ENCODE measurements at places on chromosomes 16 and 17. TPM values are rescaled to one million over a fixed set of nuclear protein-coding genes. Genes with fewer than 3 reads are reported as not detected.

DNA sequence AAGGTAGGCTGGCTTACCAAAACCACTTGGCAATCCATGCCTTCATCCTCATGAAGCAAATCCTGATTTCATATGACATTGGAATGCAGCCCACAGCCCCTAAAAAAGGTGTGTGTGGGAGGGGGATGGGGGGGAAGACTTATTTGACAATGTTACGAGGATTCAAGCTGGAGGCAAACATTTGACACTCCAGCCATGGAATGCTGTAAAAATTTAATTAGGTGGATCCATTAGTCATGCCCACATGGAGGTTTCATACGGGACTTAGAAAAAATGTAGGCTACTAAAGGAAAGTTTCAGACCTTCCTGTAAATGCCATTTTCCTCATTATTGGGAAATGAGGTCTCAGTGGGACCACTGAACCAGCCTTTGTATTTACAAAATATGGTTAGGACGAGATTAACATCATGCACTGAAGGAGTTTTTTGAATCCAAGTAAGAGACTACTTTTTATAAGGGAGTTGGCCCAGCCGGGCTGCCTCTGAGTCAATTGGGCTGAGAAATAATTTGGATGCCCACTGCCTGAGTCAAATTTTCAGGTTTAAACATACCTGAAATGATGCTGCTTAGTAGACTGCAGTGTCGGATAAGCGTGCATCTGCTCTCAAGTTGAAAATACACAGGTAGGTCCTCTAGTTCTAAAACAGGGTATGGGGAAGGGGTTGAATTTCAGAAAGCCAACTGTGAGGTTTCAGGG lies 44.6 kb upstream of the MAF start:
- H3K36me3 ChIP-seq, result no peaks in the 10 kb centered on the region
- no peak overlapping the region for H3K27ac ChIP-seq
- no peak for DNase-seq

DNA sequence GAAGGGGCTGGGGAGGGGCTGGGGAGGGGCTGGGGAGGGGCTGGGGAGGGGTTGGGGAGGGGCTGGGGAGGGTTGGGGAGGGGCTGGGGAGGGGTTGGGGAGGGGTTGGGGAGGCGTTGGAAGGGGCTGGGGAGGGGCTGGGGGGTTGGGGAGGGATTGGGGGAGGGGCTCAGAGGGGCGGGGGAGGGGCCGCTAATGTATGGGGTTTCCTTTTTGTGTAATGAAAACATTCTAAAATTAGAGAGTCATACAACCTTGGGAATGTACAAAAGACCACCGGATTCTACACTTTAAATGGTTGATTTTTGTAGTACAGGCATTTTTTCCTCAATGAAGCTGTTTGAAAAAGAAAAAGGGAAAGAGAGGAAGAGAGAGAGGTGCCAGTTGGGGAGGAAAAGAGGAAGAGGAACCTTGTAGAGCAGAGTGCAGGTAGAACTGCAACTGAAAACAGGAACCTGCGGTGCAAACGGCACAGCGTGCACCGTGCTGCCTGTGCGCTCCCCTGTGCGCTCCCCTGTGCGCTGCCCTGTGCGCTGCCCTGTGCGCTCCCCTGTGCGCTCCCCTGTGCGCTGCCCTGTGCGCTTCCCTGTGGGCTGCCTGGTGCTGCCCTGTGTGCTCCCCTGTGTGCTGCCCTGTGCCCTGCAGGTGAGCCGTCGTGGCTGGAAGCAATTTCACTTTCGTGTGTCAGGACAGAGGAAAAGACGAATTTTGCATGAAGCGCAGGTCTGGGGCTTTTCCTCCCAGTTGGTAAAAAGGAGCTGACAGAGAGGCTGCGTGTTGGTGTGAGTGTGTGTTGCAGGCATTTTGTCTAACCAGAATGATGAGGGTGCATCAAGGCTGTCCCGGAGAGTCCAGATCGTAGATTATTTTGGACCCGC lies 40.8 kb downstream of the METRNL start:
- no peaks in the 10 kb centered on the region for H3K4me1 ChIP-seq
- H3K36me3 ChIP-seq, result no peaks in the 10 kb centered on the region
- H3K27me3 ChIP-seq, result peaks cover 28% of the 10 kb centered on the region
- peak; percentile 39 for DNase-seq
- H3K4me3 ChIP-seq, result no peak overlapping the region
- H3K27ac ChIP-seq, result no peak overlapping the region

DNA sequence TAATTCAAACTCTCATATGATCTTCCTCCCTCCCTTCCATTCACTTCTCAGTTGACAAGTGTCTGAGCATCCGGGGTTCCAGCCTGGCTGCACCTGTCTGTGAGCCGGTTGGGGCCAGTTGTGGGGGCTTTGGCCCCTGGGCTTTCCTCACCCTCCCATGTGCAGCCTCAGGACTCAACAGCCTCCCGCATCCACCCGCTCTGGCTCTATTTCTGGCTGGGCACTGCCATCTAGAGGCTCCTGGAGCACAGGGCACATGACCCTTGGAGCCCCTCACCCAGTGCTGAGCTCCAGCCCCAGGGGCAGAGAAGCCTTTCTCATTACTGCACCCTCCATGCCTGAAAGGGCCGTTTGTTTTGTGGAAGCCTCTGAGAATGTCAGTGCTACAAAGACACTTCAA lies 43.3 kb downstream of the HAPSTR1 start:
- H3K36me3 ChIP-seq, result no peaks in the 10 kb centered on the region
- DNase-seq, result peak; percentile 63
- no peaks in the 10 kb centered on the region for H3K27me3 ChIP-seq
- H3K4me3 ChIP-seq, result no peak overlapping the region

GRCh38 chr17:78971756-78972506 lies 7.8 kb downstream of the LGALS3BP start:
- H3K27me3 ChIP-seq, result no peaks in the 10 kb centered on the region
- no peaks in the 10 kb centered on the region for H3K36me3 ChIP-seq
- peaks cover 24% of the 10 kb centered on the region for H3K4me1 ChIP-seq
- no peak for DNase-seq

- H3K27me3 ChIP-seq, result no peaks in the 10 kb centered on the region
- peak overlapping the region; percentile 80 for H3K27ac ChIP-seq
- H3K4me1 ChIP-seq, result peaks cover 24% of the 10 kb centered on the region
- H3K36me3 ChIP-seq, result no peaks in the 10 kb centered on the region
- peak overlapping the region; percentile 27 for H3K4me3 ChIP-seq
Observed at GRCh38 chr17:31857920-31858641, 963 bp downstream of the COPRS start.

DNA sequence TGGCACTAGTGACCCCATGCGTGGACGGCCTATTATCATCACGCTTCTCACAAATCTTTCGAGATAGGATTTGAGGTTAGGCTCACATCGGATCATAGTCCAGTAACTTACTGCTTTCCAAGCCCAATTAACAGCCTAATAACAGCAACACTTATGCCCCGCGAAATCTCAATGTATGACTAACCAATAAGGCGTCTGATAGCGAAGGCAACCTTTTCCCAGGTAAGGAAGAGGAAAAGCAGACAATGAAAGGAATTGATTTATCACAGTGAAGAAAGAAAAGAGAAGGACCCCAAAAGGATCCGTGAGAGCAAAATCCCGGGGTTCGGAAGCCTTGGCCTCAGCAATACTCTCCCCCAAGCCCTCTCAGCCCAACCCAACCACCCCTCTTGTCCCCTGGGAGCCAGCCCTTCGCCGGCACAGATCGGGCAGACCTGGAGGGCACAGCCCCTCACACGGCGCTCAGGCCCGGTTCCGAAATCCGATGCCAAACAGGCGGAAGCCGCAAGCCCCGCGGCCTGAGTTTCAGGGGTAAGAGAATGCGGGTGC lies 534 bp downstream of the GPATCH8 start:
- no peak for DNase-seq
- H3K4me1 ChIP-seq, result peaks cover 34% of the 10 kb centered on the region
- H3K27me3 ChIP-seq, result no peaks in the 10 kb centered on the region
- peak overlapping the region; percentile 74 for H3K4me3 ChIP-seq
- H3K27ac ChIP-seq, result peak overlapping the region; percentile 95

- H3K27ac ChIP-seq, result peak overlapping the region; percentile 92
- DNase-seq, result peak; percentile 68
- H3K4me3 ChIP-seq, result peak overlapping the region; percentile 83
- no peaks in the 10 kb centered on the region for H3K36me3 ChIP-seq
- no peaks in the 10 kb centered on the region for H3K27me3 ChIP-seq
- peaks cover 30% of the 10 kb centered on the region for H3K4me1 ChIP-seq
Observed at GRCh38 chr16:10578474-10579316, 1.7 kb downstream of the EMP2 start.

- H3K36me3 ChIP-seq, result no peaks in the 10 kb centered on the region
- no peak overlapping the region for H3K4me3 ChIP-seq
- no peaks in the 10 kb centered on the region for H3K27me3 ChIP-seq
- H3K4me1 ChIP-seq, result no peaks in the 10 kb centered on the region
Observed at GRCh38 chr16:63684149-63685101, 1437.4 kb downstream of the CDH11 start.

DNA sequence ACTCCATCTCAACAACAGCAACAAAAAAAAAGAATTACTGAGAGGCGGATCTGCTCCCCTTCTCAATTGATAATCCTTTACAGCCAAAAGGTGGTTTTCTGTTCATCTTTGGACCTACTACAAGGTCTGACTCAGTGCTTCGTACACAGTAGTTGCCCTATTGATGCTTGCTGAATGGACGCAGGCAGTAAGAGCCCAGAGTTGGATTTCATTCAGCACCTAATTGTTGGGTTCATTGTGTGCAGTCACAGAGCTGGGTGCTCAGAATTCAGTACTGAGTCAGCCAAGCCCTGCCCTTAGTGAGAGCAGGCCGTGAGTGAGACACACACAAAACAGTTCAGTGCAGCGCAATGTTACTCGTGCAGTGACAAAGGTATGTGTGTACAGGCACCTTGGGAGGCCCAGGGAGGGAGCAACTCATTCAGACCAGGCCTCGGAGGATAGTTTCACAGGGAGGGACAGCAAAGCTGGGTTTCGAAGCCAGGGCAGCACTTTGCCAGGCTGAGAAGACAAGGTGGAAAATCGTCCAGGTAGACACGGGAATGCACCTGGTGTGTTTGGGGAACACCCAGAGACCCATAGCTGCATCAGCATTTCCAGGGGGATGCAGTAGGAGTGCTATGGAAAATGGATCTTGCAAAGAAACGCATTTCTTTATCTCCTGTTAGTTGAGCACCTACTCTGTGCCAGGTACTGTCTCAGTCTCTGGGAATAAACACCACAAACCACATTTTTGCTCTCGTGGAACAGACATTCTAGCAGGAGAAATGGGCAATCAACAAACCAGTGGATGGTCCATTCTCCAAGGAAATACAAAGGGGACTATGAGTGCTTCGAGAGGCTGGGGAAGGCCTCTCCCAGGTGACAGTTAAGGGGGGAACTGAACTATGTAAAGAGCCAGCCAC lies 18.1 kb upstream of the KRT17 start:
- H3K27me3 ChIP-seq, result no peaks in the 10 kb centered on the region
- H3K4me3 ChIP-seq, result no peak overlapping the region
- H3K27ac ChIP-seq, result no peak overlapping the region

DNA sequence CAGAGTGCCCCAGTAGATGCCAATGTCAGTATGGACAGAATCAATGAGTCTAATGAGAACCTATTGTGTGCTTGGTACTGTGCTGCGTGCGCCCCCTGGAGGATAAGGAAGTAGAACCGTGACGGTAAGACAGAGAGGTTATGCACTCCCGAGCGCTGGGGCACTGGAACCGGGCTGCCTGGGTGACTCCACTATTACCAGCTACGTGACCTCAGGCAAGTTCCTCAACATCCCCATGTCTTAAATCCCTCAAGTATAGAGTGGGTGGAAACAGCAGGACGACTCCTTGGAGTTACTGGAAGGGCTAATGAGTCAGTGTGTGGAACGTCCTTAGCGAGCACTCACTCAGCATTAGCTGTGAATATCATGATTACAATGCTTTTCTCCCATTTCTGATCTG lies 16.2 kb downstream of the CHST4 start:
- DNase-seq, result peak; percentile 60
- H3K36me3 ChIP-seq, result no peaks in the 10 kb centered on the region
- no peak overlapping the region for H3K4me3 ChIP-seq
- no peaks in the 10 kb centered on the region for H3K4me1 ChIP-seq
- H3K27ac ChIP-seq, result no peak overlapping the region

DNA sequence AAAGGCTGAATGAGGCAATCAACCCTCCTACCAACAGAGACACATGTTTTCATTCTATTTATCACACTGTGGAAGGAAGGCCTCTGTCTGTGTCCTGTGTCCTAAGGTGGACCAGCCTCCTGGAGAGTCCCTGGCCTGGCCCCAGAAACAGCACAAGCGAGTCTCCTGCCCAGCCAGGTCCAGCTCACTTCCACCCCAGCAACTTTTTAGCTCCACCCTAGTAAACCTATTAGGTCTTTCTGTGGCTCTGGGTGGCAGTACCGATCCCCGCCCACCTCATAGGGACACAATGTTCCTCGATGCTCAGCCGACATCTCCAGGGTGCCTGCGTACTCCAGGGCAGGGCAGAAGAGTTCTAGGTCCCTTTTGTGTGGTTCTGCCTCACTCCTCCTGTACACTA lies 10.7 kb downstream of the DRC3 start:
- H3K27me3 ChIP-seq, result no peaks in the 10 kb centered on the region
- peak; percentile 24 for DNase-seq
- no peaks in the 10 kb centered on the region for H3K4me1 ChIP-seq
- no peak overlapping the region for H3K4me3 ChIP-seq
- H3K27ac ChIP-seq, result no peak overlapping the region
- H3K36me3 ChIP-seq, result no peaks in the 10 kb centered on the region

DNA sequence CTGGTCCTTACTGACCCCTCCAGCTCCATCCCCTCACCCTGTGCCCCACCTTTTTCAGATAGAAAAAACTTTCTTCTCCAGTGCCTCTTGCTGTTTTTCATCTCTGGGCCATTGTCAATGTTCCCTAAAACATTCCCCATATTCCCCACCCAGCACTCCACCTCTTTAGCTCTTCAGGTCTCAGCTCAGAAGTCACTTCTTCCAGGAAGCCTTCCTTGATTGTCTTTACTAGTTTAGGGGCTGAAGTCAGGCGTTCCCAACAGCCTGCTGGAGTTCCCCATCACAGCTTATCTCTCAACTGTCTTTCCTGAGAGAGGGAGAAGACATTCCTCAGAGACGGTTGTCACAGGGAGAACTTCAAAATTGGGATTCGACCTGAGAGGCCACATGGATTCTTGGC lies 1.3 kb upstream of the MMP2 start:
- H3K36me3 ChIP-seq, result no peaks in the 10 kb centered on the region
- no peak for DNase-seq
- no peak overlapping the region for H3K4me3 ChIP-seq
- peak overlapping the region; percentile 83 for H3K27ac ChIP-seq
- H3K27me3 ChIP-seq, result peaks cover 39% of the 10 kb centered on the region

OR1D2 gene
- total RNA-seq, result not detected

RGS11 gene
- 4.4 TPM for total RNA-seq

OR1F1 gene
- not detected for total RNA-seq

IGSF6 gene
- 1.2 TPM for total RNA-seq

CD7 gene
- 8.0 TPM for total RNA-seq

ZFHX3 gene
- 12.3 TPM for total RNA-seq

SSTR5 gene
- not detected for total RNA-seq

SYCE1L gene
- total RNA-seq, result 2.1 TPM

TAC4 gene
- not detected for total RNA-seq

TOX3 gene
- 31.6 TPM for total RNA-seq

CIAPIN1 gene
- total RNA-seq, result 44.9 TPM

KRT36 gene
- total RNA-seq, result not detected

PYY gene
- 89.2 TPM for total RNA-seq

KRTAP17-1 gene
- total RNA-seq, result not detected

All from transverse colon (tissue), 4 donors.